ENCODE measurements at places on chromosomes 16 and 17.
A peak's percentile ranks its signal among the peaks of the same experiment; 100 is the strongest.

GRCh38 chr17:79842656-79843473, 3.6 kb upstream of the CBX4 start:
- DNase-seq: no peak

GRCh38 chr17:65389949-65390348, 171.5 kb downstream of the AXIN2 start:
- no peak for DNase-seq

GRCh38 chr17:60535382-60536279, 9.6 kb upstream of the APPBP2 start:
- DNase-seq: no peak

DNA sequence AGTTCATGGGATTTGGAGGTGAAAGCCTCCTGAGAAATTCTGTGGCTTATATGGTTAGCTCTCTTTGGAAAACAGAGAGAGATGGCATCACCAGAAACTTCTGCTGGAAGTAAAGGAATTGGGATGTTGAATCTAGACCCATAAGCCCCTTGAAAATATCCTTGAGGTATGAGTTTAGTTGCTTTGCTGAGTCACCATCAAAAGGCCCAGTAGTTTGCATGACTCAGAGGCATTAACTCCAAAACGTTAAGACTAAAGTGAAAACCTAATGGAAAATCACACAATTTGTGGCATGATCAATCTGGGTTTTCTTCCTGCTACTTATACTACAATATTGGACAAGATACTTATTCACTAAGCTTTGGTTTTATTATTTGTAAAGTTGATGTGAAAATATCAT, 349.2 kb upstream of the SALL1 start:
- no peak for DNase-seq

DNA sequence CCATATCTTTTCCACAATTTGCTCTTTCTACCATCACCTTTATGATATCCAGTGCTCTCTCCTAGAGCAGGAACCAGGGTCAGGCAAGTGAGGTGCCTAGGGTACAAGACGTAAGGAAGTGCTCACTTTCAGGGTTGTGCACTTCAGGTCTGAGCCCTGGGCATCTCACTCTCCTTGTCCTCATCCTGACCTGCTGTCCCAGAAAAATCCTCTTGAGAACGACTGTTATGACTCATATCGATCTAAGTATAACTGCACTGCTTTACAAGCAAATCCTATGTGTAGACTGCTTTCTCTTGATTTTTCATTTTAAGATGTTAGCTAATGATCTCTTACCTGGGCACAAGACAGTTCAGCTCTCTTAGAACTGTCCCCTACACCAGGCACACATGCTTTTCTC, 100.1 kb downstream of the TMEM100 start:
- no peak for DNase-seq

GRCh38 chr16:11330526-11331237, 14.6 kb upstream of the RMI2 start:
- no peak for DNase-seq

DNA sequence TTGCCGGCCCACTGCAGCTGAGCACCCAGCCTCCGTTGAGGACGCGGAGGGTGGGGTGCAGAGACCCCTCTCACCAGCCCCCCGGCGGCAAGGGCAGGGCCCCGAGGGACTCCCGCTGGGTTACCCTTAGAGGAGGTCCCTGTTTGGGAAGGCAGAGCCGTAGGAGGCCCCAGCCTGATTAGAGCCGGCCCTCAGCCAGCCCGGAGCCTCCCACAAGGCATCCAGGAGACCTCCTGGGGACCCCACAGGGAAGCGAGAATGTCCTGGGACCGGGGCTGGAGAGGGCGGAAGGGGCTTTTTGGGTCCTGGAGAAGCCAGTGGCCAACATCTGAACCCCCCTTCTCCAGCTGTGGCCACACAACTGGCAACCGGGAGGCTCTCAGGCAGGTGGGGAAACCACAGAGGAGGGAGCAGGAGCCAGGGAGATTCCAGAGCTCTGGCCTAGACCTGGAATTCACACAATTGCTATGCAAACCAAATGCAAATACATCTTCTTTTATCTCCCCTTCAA, 21.7 kb upstream of the SP6 start:
- DNase-seq: no peak

GRCh38 chr17:10628756-10629155, 28.4 kb downstream of the MYH3 start:
- DNase-seq: no peak

GRCh38 chr16:88619859-88620815, 18.2 kb upstream of the IL17C start:
- peak; percentile 85 for DNase-seq

- no peak for DNase-seq
These were observed 28.3 kb downstream of the CHD9 start for GRCh38 chr16:53083119-53083518.

All from activated effector memory CD4-positive, alpha-beta T cell treated with anti-CD3 and anti-CD28 coated beads, Interleukin-2, amount 50 U/mL, for 16 hours (primary cell).